Mucosa of descending colon (tissue), 3 donors: ENCODE measurements at places on chromosomes 3 and 15. TPM values are rescaled to one million over a fixed set of nuclear protein-coding genes. Genes with fewer than 3 reads are reported as not detected.

- no peak for DNase-seq
Observed at GRCh38 chr15:101827257-101827656, 15.3 kb downstream of the OR4F15 start.

PRR20G gene
- total RNA-seq, result not detected

DNA sequence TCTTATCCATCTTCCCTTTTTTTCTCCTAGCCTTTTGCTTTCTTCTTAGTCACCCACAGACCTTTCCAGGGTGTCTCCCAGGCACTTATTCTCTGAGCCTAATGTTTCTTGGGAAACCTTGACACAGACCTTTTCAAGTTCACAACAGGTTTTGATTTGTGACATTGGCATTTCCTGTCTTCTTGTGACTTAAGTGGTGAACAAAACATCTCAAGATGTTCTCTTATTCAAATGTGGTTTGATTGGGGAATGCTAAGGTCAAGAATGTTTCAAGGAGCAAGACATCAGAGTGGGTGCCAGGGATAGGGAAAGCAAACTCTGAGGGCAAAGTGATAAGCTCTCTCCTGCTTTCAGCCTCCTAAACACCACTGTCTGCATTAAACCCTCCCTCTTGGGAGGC, 68.2 kb upstream of the GSK3B start:
- DNase-seq, result no peak

AADACL2 gene
- 0.28 TPM for total RNA-seq

ZPLD1 gene
- 0.32 TPM for total RNA-seq

GRCh38 chr3:46924921-46925584, 47.5 kb downstream of the PTH1R start:
- peak; percentile 42 for DNase-seq

OSTN gene
- total RNA-seq, result not detected

NANOGP8 gene
- total RNA-seq, result not detected

GRCh38 chr15:81224232-81224631, 27.6 kb downstream of the IL16 start:
- no peak for DNase-seq

EAF2 gene
- total RNA-seq, result 5.6 TPM

GRCh38 chr3:97895216-97895615, 73.4 kb downstream of the CRYBG3 start:
- no peak for DNase-seq

DNA sequence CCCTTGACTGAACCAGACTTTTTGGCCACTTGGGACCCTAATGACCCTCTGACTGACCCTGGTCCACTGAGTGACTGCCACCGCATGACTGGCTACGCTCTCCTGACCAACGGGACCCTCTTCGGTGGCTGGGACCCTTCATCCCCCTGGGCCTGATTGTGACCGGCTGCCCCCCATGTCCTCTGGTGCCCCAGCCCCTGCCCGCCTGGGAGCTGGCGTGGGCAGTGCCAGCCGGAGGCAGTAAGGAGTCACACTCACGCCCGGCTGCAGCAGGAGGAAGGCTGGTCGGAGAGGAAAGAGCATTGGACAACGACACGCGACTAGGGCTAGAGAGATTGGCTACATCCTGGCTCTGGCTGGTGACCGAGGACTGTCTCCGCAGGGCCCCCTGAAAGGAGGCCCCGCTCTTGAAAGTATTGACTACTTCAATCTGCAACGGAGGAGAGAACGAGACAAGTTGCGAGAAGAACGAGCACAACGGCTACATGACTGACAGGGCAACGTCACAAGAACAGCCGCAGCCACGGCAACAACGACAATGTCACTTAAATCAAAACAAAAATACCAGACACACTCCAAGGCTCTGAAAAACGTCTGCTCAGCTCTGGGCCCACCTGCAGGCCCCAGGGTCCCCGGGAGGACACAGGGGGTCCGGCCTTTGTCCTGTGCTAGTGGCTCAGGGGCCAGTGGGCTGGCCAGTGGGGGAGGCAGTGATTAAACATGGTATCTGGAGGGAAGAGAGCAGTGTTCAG, 15.1 kb upstream of the SEC13 start:
- DNase-seq, result no peak

DNA sequence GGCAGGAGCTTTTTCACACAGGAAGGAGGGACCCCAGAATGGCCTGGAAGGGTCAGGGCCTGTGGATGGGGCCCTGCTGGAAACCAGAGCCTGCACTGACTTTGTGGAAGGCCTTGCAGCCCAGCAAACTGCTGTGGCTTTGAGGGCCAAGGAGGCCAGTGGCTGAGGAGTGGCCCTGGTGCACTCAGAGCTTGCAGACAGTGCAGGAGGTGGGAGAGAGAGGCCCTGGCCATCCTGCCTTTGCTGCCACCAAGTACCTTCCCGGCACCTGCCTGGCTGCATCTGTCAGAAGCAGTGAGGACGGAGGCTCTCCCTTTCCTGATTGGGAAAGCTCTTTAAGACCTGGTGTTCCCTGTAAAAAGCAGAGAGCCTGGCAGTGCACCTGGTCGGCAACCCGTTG, 6.4 kb downstream of the PSTPIP1 start:
- DNase-seq, result no peak

- no peak for DNase-seq
Observed at GRCh38 chr3:30285188-30286006, 321.0 kb upstream of the TGFBR2 start.

DNA sequence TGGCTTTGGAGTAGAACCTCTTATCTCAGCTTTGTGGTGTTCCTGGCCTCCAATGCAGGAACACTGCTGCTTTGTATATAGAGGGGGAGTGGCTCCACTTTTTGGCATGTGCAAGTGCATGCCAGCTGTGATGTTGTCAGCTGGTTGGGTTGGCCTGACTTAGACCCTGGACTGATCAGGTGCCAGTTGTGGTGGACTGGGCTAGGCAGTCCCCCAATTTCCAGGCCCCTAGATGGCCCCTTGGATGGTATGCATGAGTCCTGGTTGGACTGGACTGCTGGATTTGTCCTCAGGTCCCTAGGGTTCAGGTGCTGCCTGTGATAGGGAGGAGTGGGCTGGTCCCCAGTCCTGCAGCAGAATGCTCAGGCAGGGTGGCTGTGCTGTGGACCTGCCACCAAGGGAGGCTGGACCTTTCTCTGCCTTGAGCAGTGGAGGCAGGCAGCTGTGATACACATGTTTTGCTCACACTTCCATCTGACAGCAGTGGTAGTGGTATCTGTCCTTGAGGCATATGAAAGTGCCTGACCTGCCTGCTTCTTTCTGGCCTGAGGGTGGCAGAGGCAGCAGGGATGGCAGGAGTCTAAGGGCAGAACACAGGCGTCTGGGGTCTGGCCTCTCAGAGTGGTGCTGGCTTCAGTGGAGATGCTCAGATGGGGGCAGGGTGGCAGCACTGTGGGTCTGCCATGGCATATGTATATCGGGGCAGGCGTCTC, 74.8 kb downstream of the STXBP5L start:
- DNase-seq, result no peak

DNA sequence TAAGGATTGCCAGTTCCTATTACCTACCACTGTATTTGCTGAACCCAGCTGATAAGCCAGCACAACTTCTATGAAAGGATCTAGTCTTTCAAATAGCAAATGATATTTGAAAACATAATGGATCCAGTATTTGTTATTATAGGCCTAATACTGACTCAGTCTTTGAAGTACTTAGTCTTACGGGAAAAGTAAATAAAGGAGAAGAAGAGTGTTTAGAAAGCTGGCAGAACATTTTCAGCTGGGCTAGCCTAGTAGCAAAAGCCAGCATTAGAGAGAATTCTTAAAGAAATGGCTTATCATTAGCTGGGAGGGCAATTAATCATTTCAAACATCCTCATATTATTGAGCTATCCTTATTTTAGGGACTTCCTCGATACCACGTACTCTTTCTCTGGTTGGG, 101.4 kb upstream of the GOLIM4 start:
- no peak for DNase-seq

PPM1L gene
- 21.6 TPM for total RNA-seq

- DNase-seq, result peak; percentile 53
Observed at GRCh38 chr15:90126596-90127435, 24.5 kb upstream of the IDH2 start.

- DNase-seq, result no peak
Observed at GRCh38 chr15:56128081-56128480, 115.6 kb downstream of the RFX7 start.

DNA sequence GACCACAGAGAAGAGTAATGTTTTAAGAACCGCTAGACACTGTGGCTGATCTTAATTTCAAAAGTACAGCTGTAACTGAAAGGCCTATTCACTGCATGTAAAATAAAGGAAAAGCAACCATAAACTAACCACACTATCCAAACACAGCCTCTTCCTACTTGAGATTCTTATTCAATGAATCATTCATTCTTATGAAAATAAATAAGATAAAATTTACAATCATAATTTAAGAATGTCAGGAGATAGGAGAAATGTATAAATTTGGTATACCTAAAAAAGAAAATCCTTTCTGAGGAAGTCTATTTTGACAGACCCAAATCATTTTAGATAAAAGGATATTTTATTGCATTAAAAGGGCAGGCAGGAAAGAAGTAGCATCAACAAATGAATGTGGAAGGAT, 533.5 kb upstream of the ZNF385D start:
- no peak for DNase-seq

GRCh38 chr15:50180091-50180490, 1.9 kb upstream of the SLC27A2 start:
- no peak for DNase-seq

MUC13 gene
- total RNA-seq, result 899 TPM

MUSTN1 gene
- 4.0 TPM for total RNA-seq

DNA sequence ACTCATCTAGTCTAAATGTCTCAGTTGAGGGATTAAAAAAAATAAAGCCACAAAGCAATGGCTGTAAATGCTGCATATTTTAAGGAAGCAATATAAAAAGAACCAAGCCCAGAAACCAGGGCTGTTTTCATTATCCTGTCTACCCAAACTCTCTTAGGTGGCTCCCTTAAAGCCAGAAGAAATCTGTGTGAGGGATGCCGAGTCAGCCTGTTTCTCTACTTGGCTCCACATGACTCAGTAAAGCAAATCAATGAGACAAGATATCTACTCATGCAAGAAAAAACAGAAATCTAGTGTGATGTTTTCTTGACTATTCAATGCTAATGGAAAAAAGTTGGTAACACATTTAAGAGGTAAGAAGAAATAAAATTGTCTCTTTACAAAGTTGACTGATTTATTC, 296.2 kb downstream of the ZBTB20 start:
- no peak for DNase-seq
